ENCODE measurements at places on chromosomes 5 and 9.

DNA sequence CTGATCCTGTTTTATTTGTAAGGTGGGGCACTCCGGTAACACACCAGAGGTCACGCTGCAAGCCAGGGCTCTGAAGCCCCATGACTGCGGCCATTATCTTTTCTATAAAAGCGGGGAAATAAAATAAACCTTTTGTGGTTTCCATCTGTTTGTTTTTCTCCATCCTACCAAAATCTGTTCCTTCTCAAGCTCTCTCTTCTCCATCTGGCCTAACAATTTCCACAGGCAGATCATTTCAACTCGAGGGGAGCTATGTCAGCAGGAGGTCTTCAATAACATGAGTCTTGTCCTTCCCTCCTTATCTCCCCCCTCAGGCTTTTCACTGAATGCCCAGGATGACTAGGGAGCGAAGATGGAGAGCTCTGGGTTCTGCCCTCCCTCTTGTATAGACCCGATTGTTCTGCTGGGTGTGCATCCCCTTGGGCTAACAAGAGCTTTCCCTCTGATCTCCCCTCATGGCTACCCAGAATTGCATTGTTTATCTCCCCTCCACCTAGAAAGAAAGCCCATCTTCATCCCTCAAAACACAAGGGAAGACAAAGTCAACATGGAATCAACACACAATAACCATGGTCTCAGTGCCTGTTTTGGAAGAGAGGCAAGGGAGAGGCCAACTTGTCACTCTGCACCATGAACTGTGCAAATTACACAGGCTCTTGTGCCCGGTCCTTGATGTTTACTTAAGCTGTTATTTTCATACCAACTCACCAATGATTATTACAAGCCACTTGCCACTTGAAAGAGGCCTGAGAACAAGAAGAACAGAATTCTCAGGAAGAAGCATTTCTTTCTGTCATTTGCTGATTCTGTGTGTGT lies 187.8 kb downstream of the FANCC start:
- DNase-seq: no peak

DNA sequence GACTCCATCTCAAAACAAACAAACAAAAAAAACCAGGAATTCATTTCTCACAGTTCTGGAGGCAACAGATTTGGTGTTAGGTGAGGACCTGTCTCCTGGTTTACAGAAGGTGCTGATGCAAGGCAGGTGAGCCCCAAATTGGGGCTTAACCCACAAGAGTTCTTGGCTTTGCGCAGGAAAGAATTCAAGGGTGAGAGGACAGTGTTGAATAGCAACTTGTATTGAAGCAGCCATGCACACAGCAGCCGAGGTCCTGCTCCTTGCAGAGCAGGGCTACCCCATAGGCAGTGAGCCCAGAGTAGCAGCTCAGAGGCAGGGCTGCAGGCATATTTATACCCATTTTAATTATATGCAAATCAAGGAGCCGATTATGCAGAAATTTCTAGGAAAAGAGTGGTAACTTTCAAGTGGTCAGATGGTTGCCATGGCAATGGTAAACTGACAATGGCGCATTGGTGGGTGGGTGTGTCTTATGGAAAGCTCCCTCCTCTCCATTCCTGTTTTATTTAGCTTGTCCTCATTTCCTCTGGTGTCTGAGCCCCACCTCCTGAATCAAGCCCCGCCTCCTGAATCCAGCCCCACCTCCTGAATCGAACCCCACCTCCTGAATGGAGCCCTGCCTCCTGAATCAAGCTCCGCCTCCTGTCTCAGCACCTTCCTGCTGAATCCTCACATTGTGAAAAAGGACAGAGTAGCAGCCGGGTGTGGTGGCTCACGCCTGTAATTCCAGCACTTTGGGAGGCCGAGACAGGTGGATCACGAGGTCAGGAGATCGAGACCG lies 34.5 kb upstream of the COL5A1 start:
- no peak for DNase-seq

DNA sequence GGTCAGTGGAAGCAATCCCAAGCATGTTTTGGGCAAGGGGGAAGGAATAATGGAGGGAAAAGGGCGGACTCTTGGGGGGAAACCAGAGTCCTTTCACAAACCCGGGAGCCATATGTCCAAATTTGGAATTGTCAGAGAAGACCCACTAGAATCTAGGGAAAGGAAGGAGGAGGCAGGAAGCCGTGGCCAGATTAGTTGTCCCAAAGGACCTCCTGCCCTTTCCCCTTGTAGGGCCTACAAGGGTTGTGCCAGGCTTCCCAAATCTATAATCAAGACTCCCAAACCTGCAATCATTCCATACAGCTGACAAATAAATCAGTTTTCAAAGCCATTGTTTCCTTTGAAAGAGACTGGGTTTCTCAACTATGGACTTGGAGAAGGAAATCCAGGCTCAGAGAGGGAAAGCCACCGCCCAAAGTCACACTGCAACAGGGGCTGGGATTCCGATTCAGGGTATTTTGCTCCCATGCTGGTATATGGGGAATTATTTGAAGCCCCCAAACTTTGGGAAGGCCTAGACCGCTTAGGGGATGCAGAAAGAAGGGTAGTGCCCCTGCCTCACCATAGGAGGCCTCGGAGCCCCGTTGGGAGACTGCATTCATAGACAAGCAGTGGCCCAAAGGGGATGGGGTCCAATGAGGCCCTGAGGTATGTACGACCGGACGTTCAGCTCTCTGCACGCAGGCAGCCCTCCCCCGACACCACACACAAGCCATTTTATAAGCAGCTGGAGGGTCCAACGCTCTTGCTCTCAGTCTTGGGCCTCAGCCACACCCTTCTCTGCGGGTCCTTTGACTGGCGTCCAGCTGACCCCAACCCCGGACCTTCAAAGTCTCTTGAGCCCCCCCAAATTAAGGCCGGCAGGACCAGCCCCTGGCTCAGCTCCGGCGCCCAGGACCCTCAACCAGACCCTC lies 815 bp downstream of the ANXA6 start:
- no peak for DNase-seq

DNA sequence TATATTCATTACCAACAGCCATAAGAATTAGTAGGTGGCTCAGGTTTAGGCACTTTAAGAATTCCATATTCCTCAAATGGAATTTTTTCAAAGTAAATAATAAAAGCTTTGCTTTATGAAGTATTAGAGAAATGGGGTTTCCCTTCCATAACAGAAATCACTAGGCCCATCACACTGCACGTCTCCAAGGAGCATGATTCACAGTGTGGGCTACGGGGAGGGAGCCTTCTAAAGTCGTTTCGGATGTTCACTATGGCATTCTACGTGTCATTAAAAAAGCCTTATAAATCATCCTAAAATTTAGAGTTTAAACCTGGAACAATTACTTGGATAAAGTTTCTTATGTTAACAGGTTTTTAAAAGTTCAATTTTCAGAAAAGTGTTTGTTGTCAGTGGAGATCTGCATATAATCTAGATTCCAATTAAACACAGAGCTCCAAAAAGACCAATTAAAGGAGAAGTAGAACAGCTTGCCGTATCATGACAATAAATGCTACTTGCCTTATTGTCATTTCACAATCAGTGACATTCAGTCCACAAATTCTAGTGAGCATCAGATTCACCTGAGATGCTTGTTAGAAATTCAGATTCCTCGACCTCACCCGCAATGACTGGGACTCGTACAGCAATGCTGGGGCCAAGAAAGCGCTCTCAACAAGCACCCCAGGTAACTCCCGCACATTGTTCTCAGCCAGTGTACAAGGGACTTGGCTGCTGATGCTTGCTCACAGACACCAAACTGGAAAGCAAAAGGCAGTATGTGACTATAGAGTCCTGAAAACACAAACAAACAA lies 115.7 kb downstream of the NFIB start:
- no peak for DNase-seq

DNA sequence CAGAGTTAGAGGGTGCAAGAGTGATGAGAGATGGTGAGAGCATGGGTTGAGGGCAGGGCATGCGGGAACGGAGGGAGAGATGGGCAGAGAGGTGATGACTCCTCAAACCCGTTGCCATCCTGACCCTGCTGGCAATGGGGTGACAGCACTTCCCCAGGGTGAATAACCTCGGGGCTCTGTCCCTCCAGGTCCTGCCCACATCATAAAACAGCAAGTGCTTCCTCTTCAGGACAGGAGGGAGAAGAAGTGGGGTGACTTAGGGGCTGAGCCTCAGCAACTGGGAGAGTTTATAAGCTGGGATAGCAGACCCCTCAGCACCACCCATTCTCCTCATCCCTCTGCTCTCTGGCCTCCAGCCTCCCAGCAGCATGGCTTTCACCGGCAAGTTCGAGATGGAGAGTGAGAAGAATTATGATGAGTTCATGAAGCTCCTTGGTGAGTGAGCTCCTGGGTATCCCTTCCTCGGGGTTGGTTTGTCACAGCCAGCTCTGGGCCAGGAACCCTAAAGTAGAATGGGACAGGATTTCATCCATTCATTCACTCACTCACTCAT lies at the start of gene FABP6:
TSS of gene FABP6 (plus strand) at position 317 of the 553 bp plus-strand sequence. CDS start at position 369, 52 bp downstream.
- DNase-seq: no peak

- DNase-seq: no peak
These were observed 670.1 kb upstream of the CDH9 start for GRCh38 chr5:27708534-27708933.

- no peak for DNase-seq
These were observed 22.8 kb downstream of the IGIP start for GRCh38 chr5:140148508-140148907.

GRCh38 chr5:163565931-163566608 lies 60.7 kb downstream of the MAT2B start:
- peak; percentile 6 for DNase-seq

DNA sequence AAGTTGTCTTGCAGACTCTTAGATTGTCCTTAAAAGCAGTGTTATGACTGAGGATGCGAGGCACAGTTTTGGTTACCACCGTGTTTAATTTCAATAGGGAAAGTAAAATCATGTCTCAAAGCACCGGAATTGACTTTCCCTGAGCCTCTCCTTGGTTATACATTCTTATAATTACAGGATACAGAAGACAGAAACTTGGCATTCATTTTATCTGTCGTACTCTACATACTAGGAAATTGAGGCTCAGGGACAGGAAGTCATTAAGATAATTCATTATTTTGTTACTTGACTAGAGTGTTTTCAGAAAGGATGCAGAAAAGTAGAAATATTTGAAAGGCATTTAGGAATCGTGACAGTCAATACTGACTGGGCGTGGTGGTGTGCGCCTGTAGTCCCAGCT lies 54.0 kb upstream of the SPATA31D4 start:
- DNase-seq: no peak

- DNase-seq: no peak
These were observed 131.7 kb upstream of the ELL2 start for GRCh38 chr5:96093340-96093739.

GRCh38 chr9:13588151-13589033 lies 308.9 kb upstream of the MPDZ start:
- no peak for DNase-seq

DNA sequence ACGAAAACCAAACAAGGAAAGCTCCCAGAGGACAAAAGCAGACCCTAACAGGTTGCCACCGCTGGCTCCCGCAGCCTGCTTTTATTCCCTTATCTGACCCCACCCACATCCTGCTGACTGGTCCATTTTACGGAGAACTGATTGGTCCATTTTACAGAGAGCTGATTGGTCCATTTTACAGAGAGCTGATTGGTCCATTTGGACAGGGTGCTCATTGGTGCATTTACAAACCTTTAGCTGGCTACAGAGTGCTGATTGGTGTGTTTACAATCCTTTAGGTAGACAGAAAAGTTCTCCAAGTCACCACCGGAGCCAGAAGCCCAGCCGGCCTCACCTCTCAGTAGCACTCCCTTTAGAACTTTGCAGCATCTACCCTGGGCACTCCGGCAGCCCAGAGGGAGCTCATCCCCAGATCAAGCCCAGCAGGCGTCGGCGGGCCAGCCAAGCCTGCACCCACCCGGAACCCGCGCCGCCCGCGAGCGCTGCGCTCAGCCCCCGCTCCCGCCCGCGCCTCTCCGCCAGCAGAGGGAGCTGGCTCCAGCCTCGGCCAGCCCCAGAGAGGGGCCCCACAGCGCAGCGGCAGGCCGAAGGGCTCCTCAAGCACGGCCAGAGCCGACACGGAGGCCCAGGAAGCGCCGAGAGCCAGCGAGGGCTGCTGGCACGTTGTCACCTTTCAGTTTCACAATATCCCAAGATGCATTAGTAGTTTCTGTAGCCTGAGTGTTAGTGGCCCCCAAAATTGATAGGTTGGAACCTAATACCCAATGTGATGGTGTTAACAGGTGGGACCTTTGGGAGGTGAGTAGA lies 35.3 kb upstream of the CLPTM1L start:
- DNase-seq: peak; percentile 42

- DNase-seq: no peak
These were observed 1.2 kb downstream of the HAVCR1 start for GRCh38 chr5:157057459-157058370.

All from activated effector memory CD4-positive, alpha-beta T cell treated with Interleukin-2 at 50 U/mL for 16 hours (primary cell).